WERI-Rb-1 (cell line): ENCODE measurements at places on chromosomes 6 and 20.

DNA sequence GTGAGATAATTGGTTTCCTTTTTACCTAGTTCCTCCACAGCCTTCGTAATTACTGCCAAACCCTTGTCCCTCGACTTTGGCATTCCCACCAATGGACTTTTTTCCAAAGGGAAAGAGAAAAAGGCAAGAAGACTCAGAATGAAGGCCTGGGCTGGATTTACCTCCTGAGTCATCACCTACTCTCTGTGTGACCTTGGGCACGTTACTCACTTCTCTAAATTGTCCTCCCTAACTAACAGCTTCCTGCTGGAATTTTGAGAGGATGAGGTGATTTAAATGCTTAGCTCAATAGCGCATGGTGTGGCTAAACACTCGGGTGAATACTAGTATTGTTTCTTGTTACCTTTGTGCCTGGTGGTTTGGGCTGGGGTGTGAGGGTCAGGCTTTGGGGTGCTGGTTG is 146.6 kb downstream of the DHX35 start:
- no peak for DNase-seq

DNA sequence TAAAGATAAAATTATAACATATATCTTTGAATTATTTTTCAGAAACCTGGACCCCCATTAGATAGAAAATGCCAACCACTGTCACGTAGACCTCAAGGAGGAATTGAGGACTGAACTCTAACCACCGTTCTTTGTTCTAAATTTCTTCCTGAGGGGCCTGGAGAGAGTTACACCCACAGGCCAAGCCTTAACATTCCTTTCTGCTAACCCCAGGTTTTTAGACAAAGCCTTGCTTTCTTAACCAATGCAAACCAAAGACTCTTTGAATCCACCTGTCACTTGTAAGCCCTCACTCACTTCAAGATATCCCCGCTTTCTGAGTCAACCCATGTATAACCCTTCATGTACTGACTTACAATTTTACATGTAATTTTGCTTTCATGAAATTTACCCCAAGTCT is 41.0 kb downstream of the SNX14 start:
- no peak for DNase-seq

GRCh38 chr20:51801122-51801822 is 1.0 kb downstream of the SALL4 start:
- no peak for DNase-seq

DNA sequence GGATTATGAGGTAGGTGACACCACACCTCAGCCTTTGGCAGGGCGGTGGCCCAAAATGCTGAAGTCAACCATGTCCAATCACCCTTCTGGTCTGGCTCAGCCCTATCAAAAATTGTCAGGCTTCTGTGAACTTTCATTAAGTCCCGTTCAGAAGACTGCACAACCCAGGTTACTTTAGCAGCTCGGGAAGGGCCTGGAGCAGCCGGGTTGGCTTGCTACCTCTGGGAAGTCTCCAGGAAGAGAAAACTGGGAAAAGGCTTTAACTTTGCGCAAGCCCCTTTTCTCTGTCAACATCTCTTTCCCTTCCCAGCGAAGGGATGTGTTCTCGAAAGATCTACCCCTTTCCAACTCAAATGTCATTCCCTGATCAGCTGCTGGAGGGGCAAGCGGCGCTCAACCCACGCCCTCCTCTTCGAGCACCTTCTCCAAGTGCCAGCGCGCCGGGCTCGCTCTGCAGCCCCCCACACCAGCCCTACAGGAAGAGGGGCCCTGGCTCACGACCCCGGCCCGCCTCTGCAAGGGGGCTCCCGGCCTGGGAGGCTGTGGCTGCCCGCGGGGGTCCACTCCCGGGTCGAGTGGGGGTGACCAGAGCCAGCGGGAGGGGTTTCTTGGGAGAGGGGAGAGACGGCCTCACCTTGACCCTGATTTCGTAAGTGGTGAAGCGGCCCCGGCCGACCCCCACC is 573 bp downstream of the SNX3 start:
- DNase-seq = no peak

- DNase-seq = peak; percentile 35
These were observed 1.6 kb downstream of the ZBTB2 start for GRCh38 chr6:151389618-151390275.

DNA sequence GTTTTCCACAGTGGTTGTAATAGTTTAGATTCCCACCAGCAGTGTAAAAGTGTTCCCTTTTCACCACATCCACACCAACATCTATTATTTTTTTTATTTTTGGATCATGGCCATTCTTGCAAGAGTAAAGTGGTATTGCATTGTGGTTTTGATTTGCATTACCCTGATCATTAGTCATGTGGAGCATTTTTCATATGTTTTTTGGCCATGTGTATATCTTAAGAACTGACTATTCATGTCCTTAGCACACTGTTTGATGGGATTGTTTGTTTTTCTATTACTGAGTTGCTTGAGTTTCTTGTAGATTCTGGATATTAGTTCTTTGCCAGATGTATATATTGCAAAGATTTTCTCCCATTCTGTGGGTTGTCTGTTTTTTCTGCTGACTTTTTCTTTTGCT is 820.1 kb downstream of the TENT5A start:
- no peak for DNase-seq

- DNase-seq = peak; percentile 99
These were observed 94.0 kb downstream of the CD83 start for GRCh38 chr6:14211562-14211942.

GRCh38 chr20:55095745-55096400 is 620.5 kb downstream of the DOK5 start:
- no peak for DNase-seq

- DNase-seq = no peak
These were observed 380.0 kb upstream of the FLRT3 start for GRCh38 chr20:14717134-14717999.

- DNase-seq = no peak
These were observed 175.9 kb upstream of the CST7 start for GRCh38 chr20:24773168-24773567.

DNA sequence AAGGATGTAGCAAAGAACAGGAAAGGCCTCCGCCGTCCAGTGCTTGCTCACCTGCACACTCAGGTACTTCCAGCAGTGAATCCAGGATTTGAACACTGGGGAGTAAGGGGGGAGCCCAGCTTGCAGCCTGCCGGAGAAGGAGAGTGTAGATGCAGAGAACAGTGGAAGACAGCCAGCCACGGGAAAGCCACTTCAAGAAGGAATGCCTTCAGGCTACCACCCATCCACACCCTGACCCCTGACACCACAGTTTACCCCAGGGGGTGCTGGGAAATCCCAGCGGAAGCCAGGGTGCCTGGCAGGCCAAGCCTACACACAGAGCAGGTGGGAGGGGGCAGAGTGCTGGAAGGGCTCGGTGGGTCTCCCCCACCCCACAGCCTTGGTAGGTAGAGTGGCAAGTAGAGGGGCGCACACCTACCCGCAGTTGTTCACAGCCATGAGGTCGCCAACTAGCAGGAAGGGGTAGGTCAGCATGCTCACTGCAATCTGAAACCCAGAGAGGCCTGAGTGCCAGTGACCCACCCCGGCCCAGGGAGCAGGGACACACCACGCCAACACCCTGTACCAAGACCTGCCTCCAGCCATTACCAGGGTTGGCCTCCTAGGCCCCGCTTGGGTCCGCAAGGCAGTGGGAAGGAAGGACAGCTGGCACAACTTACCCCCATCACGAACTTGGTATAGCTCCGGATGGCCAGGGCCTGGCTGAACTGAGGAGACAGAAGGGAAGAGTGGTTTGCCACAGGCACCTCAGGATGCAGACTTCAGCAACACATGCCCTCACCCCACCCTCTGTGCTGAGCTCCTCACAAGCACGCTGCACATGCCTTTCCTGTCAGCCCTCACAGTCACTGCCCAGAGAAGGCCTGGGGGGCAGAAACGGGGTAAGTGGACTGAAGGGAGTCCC is 15.7 kb downstream of the PI16 start:
- DNase-seq = no peak

GRCh38 chr20:63857764-63858392 is 3.4 kb upstream of the ABHD16B start:
- DNase-seq = no peak

- peak; percentile 56 for DNase-seq
These were observed 76.8 kb downstream of the MAP3K4 start for GRCh38 chr6:161068321-161068741.

DNA sequence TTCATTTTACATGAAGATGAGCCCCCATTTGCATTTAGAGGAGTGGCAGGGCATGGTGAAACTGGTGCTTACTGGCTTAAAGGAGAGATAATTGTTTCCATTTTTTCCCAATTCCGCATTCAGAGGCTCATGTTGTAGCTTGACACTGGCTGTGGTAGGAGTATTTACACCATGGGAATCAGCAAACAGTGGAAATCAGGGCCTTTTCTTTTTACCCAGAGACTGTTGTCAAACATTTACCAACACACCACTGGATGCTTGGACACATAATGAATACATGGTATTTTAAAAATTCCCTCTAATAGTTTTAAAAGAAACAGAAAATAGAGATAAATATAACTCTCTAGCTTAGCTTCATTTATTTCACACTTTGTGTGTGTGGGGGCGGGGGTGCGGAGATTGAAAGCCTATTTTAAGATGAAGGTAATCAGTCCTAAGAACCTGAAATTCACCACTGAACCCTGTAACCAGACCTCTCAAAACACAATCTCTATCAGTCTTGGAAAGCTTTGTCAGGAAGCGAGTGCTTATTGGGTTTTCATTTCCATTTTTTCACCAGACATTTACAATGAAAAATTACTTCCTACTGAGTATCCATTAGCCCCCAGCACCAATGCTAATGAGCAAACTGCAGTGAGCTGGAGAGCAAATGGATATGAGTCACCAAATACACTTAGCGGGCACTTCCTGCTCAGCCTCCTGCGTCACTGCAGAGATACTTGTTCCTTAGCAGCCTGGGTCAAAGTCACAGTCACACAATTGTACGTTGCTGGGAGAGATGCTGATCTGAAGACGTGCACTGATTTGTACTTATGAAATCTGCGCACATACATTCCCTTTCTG is 532.0 kb downstream of the BCKDHB start:
- no peak for DNase-seq

GRCh38 chr6:28399350-28400121 is at the start of gene ZSCAN12:
Gene ZSCAN12 (minus strand): TSS chr6:28399747. CDS start chr6:28398405, 1,342 bp downstream.
- peak; percentile 96 for DNase-seq

GRCh38 chr6:58113960-58114359 is 796.5 kb downstream of the PRIM2 start:
- no peak for DNase-seq

DNA sequence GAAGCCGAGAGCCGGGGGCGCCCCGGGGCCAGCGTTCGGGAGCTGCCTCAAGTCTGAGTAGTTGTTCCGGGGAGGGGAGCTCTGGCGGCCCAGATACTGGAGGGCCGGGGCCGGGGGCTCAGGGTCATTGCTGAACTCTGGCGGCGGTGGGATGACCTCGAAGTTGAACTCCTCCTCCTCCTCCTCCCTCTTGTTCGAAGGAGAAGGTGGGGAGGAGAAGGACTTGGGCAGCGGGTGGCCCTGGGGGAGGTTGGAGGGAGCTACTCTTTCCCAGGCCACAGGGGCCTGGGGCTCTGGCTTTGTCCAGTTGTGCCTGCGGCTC is 37.7 kb downstream of the C6orf132 start:
- DNase-seq = no peak

GRCh38 chr6:4511641-4512020 is 264.6 kb upstream of the CDYL start:
- DNase-seq = no peak

DNA sequence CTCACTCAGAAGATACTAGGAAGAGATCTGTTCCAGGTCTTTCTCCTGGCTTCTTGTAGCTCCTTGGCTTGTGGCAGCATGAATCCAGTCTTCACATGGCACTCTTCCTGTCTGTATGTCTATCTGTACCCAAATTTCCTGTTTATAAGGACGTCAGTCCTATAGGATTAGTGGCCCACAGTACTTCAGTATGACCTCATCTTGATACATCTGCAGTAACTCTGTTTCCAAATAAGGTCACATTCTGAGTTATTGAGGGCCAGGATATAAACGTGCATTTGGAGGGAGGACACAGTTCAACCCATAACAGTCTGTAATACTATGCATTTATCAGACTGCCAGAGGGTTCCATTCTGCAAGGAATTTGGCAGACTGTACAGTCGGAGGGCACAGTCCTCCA is 57.6 kb upstream of the DYNLRB1 start:
- DNase-seq = no peak

DNA sequence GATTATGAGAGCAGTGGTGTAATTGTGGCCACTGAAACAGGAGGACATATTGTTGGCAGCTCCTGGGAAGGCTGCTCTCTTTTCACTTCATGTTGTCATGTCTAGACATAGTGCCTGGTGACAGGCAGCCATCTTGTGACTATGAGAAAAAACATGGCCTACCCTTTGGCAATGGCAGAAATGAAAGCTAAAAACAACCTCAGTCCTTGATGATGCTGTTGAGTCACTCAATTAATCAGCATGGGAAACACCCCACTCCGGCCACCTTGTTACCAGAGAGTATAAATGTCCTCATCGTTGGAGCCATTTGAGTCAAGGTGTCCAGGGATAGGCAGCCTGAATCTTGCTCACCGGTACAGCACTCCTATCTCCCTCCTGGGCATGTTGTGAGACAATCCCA is 31.2 kb upstream of the HMGA1 start:
- DNase-seq = no peak

GRCh38 chr6:136438441-136438840 is 111.8 kb downstream of the MAP7 start:
- DNase-seq = no peak

DNA sequence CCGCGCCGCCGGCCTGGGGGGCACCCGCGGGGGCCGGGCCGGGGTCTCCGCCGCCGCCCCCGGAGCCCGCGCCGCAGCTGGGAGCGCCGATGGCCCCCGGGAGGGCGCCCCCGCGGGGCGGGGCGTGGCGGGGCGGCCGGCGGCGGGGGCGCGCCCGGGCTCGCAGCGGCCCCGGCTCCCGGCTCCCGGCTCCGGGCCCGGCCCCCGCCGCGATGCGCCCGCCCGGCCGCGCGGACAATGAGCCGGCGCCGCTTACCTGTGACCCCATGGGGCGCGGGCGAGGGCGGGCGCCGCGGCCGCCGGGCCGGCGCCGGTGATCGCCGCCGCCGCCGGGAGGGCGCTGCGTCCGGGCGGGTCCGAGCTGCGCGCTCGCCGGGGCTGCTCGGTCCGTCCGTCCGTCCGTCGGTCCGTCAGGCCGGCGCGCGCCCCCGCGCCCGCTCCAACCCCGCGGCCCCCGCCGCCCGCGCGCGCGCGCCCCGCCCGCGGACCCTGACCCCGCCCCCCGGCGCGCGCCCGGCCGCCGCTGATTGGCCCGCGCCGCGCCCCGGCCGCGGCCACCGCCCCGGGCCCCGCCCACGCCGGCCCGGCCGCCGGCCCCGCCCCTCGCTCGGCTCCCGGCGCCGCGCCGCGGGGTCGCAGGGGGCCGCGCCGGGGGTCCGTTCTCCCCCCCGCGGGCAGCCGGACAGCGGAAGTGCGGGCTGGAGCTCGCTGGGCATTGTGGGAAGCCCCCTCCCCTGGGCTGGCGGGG is at the start of gene ZBTB46:
Gene ZBTB46 (minus strand): TSS at position 424 of the 748 bp plus-strand sequence. CDS start 40,507 bp downstream, outside the sequence.
- DNase-seq = no peak

DNA sequence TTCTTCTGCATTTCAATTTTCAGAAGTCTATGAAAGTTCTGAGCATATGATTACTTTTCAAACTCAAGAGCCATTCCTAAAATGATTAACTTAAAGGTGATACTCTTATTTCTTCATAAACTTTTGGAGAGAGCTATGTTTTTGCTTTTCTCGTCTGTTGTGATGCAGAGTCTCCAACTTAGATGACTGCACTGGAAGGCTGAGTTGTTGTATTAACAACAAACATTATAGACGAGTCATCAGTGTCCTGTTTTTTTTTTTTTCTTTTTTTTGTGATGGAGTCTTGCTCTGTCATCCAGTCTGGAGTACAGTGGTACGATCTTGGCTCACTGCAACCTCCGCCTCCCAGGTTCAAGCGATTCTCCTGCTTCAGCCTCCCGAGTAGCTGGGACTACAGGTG is 101.9 kb downstream of the CD109 start:
- no peak for DNase-seq
